ENCODE measurements at places on chromosomes 4 and X. TPM values are rescaled to one million over a fixed set of nuclear protein-coding genes. Genes with fewer than 3 reads are reported as not detected.

The CXCL8 gene
- total RNA-seq: 10.1 TPM

The ACOT9 gene
- 28.3 TPM for total RNA-seq

- DNase-seq: no peak
These were observed 1.8 kb downstream of the DCAF8L2 start for GRCh38 chrX:27591938-27592337.

DNA sequence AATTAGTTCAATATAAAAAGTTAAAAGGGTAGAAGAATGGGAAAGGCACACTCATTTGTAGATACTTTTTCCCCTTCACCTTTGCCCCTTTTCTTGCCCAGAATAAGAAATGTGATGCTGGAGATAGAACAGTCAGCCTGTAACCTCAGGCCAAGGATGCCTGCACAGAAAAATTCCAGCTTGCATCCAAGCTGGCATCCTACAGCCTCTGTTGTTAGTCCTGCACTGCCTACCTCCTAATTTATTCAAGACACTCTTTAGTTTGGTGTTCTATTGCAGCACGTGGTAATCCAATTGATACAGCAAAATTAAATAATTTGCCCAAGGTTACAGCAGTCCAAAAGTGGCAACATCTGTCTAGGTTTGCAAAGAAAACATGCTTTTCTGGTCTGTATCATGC is 9.7 kb upstream of the USO1 start:
- no peak for DNase-seq

- no peak for DNase-seq
These were observed 48.0 kb downstream of the SORCS2 start for GRCh38 chr4:7240306-7240705.

- DNase-seq: no peak
These were observed 53.9 kb upstream of the KIAA1210 start for GRCh38 chrX:119181491-119181890.

DNA sequence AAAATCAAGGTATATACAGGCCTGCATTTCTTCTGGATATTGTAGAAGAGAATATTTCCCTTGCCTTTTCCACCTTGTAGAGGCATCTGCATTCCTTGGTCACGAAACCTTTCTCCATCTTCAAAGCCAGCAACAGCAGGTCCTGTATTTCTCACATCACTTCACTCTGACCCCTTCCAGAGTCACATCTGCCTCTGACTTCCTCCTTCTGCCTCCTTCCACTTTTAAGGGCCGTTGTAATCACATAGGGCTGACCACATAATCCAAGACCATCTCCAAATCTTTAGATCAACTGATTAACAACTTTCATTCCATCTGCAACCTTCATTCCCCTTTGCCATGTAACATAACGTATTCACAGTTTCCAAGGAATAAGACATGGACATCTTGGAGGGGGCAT is 38.3 kb upstream of the NDP start:
- no peak for DNase-seq

DNA sequence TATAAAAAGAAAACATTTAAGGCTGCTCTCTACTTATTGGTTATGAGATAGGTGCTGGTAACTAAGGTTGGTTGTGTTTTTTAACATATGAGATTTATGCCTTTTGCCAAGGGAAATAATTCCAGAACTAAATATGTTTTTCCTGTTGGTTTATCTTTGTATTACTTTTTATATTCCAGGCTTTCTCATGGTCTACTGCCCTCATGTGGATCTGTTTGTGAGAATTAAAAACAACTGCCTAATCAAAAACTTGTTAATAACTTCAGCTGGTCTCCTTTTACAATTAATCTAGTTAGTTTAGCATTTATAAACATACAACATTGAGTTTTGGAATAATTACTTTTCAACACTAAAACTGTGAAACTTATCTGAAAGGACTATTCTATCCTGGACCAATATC is 1208.3 kb downstream of the ADGRL3 start:
- no peak for DNase-seq

DNA sequence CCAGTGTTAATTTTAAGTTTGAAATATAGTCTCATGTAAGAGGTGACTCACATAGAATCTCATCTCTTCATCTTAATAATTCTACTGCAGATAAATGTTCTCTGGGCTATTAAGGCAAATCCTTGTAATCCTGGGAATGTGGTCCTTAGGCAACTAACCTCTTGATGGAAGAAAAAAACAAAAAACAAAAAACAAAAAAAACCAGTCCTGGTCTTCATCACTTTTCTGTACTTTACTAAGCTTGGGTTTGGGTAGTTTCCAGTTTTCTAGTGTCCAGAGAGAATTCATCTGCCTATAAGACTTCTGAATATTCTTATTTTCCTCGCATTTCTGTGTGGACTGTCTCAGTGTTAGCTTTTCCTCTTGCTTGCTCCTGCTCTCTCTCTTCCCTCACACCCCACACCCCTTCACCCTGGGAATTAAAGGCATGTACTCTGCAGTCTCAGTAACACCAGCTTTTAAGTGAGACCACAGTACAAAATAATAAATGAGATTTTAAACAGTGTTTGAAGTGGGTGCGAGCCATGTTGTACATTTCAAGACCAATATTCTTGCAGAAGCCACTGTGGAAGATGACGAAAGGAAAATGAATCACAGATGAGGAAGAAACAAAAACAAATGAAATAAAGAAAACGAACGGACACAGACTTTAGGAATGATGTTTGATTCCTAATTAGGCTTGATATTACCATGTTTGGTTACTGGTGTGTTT is 51.7 kb downstream of the HAND2 start:
- no peak for DNase-seq

DNA sequence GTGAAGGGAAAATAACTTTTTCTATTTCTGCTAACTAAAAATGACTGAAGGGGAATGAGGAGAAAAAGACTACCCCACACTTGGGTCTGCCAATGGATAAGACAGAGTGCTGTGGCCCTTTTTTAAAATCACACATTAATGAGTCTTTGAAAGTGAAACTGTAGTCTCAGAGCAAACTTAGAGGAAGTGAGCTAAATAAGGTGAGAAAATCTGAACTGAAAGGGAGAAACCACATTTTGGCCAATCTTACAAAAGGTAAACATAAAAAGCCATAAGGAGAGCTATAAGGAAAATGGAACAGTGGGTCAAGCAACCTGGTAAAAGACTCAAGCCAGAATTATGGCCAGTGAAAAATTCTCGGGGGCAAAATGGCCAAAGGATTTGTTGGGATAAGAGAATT is 755.1 kb upstream of the IGFBP7 start:
- DNase-seq: no peak

- no peak for DNase-seq
These were observed 57.8 kb upstream of the HCCS start for GRCh38 chrX:11053351-11053750.

- DNase-seq: no peak
These were observed 271.9 kb upstream of the GATB start for GRCh38 chr4:152032722-152033131.

DNA sequence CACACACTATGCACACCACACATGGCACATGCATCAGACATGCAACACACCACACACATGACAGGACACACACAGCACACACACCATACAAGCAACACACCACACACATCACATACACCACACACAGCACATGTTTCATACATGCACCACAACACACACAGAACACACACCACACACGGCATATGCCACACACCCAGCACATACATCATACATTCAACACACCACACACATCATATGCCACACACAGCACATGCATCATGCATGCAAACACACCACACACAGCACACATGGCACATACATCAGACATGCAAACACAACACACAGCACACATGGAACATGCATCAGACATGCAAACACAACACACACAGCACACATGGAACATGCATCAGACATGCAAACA is 80.7 kb upstream of the LRPAP1 start:
- no peak for DNase-seq
